C1 segment of cervical spinal cord (tissue), 14 donors: ENCODE measurements at places on chromosomes 2 and 18.
A peak's percentile ranks its signal among the peaks of the same experiment; 100 is the strongest.

DNA sequence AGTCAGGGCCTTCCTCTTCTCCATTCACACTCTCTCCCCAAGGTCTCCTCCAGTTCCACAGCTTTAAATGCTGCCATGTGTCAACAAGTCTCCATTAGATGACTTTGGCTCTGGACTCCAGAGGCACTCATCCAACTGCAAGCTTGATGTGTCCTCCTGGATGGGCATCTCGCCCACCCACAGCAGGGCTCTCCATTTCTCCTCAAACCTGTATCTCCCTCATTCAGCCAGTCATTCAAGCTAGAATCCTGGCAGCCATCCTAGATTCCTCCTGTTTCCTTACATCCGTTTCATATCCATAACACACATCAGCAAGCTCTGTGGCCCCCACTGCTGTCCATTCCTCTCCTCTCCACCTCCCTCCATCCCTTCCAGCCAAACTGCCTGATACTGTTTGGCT, 88.4 kb upstream of the AFF3 start:
- no peak for DNase-seq

GRCh38 chr2:235171550-235172031, 219.8 kb downstream of the SH3BP4 start:
- no peak for DNase-seq

GRCh38 chr2:166464187-166464586, 29.9 kb downstream of the SCN7A start:
- DNase-seq, result no peak

DNA sequence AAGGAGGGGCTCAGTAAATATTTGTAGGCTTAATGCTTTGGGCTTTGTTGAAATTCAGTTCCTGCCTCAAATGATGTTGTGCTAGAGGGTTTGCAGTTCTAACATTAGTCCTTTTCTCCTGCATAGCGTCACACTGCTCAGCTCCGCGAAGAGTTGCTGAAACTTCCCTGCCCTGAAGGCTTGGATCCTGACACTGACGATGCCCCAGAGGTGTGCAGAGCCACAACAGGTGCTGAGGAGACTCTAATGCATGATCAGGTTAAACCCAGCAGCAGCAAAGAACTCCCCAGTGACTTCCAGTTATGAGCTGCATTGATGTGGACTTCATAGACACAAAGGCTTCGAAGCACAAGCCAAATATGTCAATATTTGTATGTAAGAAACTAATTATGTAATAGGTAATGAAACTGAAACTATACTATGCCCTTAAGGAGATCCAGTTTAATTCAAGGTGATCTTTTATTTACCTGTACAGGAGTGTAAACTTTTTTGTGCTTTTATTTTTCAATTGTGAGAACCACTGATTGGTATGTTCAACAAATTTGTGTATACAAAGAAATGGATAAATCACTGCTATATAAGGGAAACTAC, 10.2 kb upstream of the TTC27 start:
- DNase-seq, result no peak

DNA sequence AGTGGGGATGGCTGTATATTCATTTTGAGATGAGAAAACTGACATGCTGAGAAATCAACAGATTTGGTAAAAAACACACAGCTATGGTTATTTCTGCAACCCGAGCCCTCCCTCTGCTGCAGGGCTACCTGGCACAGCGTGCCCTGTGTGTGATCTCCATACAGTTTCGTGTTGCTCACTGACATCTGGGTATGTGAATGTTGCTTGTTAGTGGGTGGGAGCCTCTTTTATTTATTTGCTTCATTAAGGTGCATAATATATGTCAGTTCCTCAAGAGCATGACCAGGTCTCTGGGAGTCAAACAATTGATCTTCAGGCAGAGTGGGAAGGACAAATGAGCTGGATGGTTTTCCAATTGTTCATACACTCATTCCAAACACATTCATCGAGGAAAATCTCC, 139.1 kb upstream of the FHL2 start:
- DNase-seq, result no peak

DNA sequence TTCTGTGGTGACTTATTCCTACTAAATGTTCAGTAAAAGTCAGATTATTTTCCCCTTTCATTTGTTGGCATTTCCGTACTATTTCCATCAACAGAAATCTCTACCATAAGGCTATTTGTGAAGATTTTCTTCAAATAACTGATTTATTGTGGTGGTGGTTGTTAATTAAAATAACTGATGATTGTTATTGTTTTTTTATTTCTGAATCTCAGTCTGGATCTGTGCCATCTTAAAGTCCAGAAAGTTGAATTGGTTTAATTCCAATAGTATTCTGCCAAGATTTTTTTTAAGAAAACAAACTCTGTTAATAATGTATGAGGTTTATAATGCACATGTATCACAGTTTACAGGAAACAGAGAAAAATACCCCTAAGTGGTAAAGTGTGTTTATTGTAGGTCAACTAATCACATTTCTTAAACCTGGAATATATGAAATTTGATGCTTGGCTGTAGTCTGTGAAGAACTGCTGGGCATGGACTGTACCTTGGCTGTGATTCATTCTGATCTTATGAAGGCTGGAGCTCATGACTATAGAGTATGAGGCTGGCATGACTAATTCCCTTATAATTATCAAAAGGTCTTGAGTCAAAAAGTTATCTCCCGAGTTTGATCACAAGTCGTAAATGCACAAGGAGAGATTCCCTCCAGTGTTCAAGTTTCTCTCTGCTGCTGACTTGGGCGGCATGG, 134.2 kb upstream of the RND3 start:
- no peak for DNase-seq

GRCh38 chr18:3041843-3042242, 28.9 kb upstream of the LPIN2 start:
- no peak for DNase-seq

- DNase-seq, result no peak
Observed at GRCh38 chr2:41899189-41899588, 148.6 kb upstream of the PKDCC start.

GRCh38 chr18:58756596-58757240, 85.5 kb downstream of the MALT1 start:
- no peak for DNase-seq

GRCh38 chr18:62850619-62851306, 135.4 kb downstream of the PHLPP1 start:
- peak; percentile 22 for DNase-seq

DNA sequence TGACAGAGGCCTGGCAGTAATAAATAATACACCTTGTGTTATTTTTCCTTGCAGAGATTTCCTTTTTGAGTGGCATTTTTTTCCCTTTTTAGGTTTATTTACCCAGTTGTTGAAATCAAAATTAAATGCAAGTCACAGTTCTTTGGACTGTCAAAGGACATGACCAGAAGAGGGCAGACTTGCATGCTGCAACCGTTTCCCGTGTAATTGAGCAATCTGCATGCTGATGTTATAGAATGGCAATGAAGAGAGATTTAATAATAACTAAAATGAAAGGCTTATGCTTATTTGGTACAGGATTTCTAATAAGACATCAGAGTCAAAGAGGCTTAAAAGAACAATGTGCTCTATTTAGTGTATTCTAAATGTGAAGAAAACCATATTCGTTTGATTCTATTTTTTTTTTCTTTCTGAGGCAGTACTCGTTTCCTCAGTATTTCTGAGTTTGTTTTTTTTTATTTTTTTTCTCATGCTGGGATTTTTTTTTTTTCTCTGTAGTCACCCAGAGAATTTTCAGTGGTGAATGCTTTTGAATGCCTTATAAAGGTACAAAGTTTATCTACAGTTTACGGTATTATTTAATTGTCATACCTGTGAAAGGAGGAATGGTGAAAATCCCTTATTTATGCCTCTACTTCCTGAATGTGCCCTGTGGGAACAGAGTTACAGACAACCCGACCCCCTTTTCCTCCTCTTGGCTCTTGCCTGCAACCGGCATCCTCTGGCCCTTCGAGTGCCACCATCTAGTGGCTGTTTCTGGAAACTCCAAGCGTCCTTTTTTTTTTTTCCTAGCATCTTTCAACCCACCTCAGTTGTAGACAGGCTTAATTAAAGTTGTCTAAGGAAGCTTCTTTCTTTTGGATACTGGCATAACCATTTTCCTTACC, 368.5 kb downstream of the LRRTM1 start:
- DNase-seq, result no peak

GRCh38 chr18:36534154-36534688, 236.7 kb downstream of the FHOD3 start:
- DNase-seq, result no peak

GRCh38 chr18:25646971-25647370, 295.0 kb upstream of the ZNF521 start:
- no peak for DNase-seq

DNA sequence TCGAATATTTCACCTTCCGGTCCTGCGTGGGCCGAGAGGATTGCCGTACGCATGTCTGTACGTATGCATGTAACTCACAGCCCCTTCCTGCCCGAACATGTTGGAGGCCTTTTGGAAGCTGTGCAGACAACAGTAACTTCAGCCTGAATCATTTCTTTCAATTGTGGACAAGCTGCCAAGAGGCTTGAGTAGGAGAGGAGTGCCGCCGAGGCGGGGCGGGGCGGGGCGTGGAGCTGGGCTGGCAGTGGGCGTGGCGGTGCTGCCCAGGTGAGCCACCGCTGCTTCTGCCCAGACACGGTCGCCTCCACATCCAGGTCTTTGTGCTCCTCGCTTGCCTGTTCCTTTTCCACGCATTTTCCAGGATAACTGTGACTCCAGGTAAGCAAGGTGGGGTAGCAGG, at the start of gene SERPINB5:
Gene SERPINB5, plus strand, starts transcription at position 291 of the 400 bp plus-strand sequence. CDS start 7,471 bp downstream, outside the sequence.
- no peak for DNase-seq

GRCh38 chr2:203808046-203808750, 59.4 kb upstream of the CTLA4 start:
- no peak for DNase-seq

- no peak for DNase-seq
Observed at GRCh38 chr18:50620319-50620718, 60.4 kb downstream of the MAPK4 start.

DNA sequence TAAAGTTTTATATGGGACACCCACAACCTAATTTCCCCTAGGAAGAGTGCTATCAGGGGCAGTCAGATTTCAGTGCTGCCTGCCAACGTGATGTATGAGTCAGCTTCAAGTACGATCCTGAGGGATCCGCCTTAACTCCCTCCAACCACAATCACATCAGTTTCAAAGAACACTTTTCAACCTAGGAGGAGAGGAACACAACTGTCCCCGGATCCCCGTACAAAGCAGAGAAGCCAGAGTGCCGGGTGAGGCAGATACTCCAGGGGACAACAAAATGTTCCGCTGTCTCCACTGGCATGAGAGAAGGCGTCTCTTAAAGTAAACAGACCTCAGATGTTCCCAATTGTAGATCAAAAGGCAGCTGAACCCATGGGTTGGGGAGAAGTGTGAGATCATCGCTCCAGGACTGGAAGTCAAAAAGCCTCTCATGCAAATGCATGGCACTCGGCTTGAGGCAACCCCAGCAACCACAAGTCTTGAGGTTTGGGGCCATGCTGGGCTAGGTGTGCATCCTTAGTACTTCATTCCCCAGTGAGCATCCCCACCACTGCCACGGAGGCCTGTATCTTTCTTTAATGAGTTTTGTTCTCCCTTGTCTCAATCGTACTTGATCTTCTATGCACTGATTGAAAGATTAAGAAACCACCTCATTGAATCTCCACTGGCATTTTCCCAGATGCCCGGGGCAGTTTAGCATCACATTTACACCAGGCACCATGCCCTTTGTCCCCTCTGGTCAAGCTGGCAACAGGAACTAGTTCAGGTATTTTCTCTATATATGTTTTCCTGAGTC, 91.0 kb upstream of the CCBE1 start:
- DNase-seq, result no peak

- DNase-seq, result no peak
Observed at GRCh38 chr18:61085036-61085435, 248.2 kb upstream of the CDH20 start.

GRCh38 chr2:228084717-228085116, 96.8 kb downstream of the SPHKAP start:
- no peak for DNase-seq

DNA sequence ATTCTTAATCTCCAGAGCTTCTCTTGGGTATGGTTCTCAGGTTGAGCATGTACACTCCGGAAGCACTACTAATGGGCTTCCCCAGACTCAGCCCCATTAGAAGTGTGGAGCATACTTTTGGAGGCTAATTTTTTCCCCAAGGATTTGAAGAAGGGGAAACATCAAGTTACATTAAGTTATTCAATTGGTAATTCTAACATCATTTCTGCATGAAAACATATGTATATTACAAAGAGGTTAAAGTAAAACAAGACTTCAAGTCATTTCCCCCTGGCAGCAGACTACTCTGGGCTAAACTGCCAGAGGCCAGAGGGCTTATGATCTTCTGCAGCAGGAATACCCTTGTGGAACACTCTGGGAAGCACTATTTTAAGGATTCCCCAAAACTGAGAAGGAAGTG, 227.7 kb upstream of the STK17B start:
- DNase-seq, result no peak

DNA sequence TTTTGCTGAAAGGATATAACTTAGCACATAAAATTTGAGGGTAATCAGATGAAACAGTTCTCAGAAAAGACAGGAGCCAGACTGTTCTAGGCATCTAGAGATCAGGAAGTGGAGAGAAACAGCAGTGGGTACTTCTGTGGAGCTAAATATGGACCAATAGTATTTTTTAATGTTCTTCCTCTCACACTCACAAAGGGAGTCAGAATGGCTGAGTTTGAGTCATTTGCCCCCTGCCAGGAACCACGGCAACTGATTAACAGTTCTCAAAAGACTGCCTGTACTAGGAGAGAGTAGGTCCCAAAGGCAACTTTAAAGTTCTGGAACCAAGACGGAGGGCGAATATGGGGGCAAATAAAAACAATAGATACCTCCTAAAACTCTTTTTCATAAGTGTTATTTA, 107.5 kb downstream of the GULP1 start:
- DNase-seq, result no peak
